ENCODE measurements at places on chromosomes 1 and 21. TPM values are rescaled to one million over a fixed set of nuclear protein-coding genes. Genes with fewer than 3 reads are reported as not detected.

LINGO4 gene
- 0.20 TPM for total RNA-seq

CD164L2 gene
- not detected for total RNA-seq

DNA sequence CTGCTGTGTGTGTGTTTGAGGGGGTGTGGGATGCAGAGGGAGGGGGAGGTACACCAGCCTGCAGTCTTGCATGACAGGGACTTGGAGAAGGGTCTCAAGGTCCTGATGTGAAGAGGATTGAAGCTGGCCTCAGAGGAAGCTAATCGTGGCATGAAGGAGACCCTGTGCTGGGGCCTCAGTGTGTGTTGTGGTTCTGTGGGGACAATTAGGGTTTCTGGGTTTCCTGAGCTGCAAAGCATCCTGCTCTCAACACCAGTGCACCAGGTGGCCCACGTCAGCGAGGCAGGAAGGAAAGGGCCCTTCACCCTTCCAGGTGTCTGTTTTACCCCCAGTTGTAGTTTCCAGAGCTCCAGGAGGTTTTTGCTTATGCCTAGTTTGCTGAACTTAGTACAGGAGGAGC lies 52.8 kb downstream of the TENT5C start:
- H3K4me1 ChIP-seq, result peaks cover 31% of the 10 kb centered on the region
- H3K27me3 ChIP-seq, result no peaks in the 10 kb centered on the region
- H3K27ac ChIP-seq, result no peak overlapping the region
- DNase-seq, result no peak

DNA sequence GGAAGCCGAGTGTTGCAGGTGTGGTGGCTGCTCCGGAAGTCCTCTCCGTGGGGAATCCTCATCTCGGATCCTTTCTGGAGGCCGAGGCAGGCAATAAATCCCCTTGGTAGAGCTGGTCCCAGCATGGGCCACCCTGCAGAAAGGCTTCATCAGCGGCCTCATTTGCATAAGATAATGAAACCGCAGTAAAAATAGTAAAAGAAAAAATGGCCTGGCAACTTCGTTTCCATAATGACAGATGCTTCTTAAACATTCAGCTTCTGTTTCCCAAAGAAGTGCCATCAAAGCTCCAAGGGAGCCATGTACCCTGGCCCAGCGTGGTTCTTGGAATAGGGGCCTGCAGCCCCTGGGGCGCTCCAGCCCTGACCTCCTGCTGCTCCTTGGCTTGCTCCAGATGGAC lies 244.1 kb downstream of the GRIK3 start:
- no peaks in the 10 kb centered on the region for H3K4me1 ChIP-seq
- H3K36me3 ChIP-seq, result no peaks in the 10 kb centered on the region
- no peak overlapping the region for H3K4me3 ChIP-seq
- DNase-seq, result no peak

DNA sequence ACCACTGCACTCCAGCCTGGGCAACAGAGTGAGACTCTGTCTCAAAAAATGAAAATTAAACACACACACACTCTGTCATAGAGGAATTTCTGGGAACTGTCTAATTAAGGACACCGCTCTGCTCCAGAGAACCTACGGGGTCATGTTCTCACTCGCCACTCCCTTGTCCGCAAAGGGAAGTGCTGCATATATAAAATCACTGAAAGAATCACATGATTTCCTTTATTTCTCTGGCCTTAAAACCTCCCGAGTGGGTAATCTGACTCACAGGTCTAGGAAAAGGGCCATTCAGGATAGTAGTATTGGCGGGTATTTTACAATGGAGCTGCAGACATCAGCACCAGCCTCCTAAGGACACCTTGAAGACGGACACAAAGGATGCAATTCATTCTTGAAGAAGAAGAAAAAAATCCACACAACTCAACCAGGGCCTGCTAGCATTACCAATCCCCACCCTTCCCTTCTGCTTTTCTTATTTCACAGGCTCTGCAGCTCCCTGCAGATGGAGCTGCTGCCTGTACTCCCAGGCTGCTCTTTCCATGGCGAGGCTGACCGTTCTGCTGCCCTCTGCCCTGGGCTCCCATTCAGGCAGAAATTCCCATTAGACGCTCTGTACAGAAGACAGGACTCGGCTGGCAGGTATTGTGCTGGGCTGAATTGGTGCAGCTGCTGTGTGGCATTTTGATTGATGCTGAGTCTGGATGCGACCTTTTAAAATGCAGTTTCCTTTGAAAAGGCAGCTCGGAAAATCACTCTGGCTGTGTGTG lies 53.3 kb upstream of the FAM89A start:
- H3K36me3 ChIP-seq, result no peaks in the 10 kb centered on the region
- H3K27me3 ChIP-seq, result no peaks in the 10 kb centered on the region
- peaks cover 7% of the 10 kb centered on the region for H3K4me1 ChIP-seq
- H3K4me3 ChIP-seq, result no peak overlapping the region
- no peak overlapping the region for H3K27ac ChIP-seq

GRCh38 chr1:18201997-18202719 lies 94.6 kb downstream of the IGSF21 start:
- H3K27me3 ChIP-seq, result no peaks in the 10 kb centered on the region
- DNase-seq, result no peak
- H3K4me3 ChIP-seq, result no peak overlapping the region
- H3K36me3 ChIP-seq, result no peaks in the 10 kb centered on the region
- H3K27ac ChIP-seq, result no peak overlapping the region
- no peaks in the 10 kb centered on the region for H3K4me1 ChIP-seq

GRCh38 chr21:39011911-39012310 lies 171.3 kb downstream of the PSMG1 start:
- H3K36me3 ChIP-seq, result no peaks in the 10 kb centered on the region
- H3K27ac ChIP-seq, result no peak overlapping the region
- no peak overlapping the region for H3K4me3 ChIP-seq
- DNase-seq, result no peak
- no peaks in the 10 kb centered on the region for H3K27me3 ChIP-seq

DNA sequence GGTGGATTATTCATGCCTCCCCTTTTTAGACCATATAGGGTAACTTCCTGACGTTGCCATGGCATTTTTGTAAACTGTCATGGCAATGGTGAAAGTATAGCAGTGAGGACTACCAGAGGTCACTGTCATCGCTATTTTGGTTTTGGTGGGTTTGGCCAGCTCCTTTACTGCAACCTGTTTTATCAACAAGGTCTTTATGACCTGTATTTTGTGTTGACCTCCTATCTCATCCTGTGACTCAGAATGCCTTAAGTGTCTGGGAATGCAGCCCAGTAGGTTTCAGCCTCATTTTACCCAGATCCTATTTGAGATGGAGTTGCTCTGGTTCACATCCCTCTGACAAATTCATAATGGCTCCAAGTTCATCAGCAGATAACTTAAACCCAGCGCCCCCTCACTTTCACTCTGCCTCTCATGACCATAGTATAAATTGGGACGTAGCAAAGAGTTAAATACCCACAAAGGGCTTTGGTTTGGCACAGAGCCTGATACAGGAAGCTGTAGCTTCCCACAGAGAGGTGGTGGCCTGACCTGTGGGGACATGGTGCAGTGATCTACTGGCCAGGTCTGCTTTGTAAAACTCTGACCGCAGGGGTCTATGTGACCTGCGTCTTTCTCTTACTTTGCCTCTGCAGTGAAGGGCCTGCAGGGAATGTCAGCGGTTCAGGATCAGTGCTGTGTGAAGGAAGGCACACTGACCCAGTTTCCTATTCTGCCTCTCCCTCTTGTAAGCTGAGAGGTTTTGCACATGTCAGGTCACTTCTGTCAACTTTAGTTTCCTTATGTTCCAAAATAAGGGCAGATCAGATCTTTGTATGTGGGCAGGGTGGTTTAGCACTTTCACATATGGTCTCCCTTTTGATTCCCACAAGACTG lies 78.1 kb upstream of the ZNF644 start:
- no peak for DNase-seq
- no peak overlapping the region for H3K27ac ChIP-seq
- H3K4me1 ChIP-seq, result no peaks in the 10 kb centered on the region
- no peak overlapping the region for H3K4me3 ChIP-seq
- no peaks in the 10 kb centered on the region for H3K27me3 ChIP-seq

GRCh38 chr1:182910143-182910542 lies 42.8 kb downstream of the SHCBP1L start:
- no peak overlapping the region for H3K27ac ChIP-seq
- H3K4me1 ChIP-seq, result no peaks in the 10 kb centered on the region
- H3K27me3 ChIP-seq, result no peaks in the 10 kb centered on the region
- H3K4me3 ChIP-seq, result no peak overlapping the region
- DNase-seq, result no peak

GRCh38 chr21:45583831-45584509 lies 41.7 kb upstream of the SLC19A1 start:
- no peaks in the 10 kb centered on the region for H3K36me3 ChIP-seq
- H3K4me3 ChIP-seq, result no peak overlapping the region
- DNase-seq, result no peak
- H3K27me3 ChIP-seq, result no peaks in the 10 kb centered on the region
- H3K27ac ChIP-seq, result no peak overlapping the region
